ENCODE measurements at places on chromosomes 16 and 17.
A peak's percentile ranks its signal among the peaks of the same experiment; 100 is the strongest.

- DNase-seq = no peak
Observed at GRCh38 chr17:68584581-68585303, 16.4 kb downstream of the FAM20A start.

- no peak for DNase-seq
Observed at GRCh38 chr16:49972961-49973360, 52.1 kb upstream of the CNEP1R1 start.

DNA sequence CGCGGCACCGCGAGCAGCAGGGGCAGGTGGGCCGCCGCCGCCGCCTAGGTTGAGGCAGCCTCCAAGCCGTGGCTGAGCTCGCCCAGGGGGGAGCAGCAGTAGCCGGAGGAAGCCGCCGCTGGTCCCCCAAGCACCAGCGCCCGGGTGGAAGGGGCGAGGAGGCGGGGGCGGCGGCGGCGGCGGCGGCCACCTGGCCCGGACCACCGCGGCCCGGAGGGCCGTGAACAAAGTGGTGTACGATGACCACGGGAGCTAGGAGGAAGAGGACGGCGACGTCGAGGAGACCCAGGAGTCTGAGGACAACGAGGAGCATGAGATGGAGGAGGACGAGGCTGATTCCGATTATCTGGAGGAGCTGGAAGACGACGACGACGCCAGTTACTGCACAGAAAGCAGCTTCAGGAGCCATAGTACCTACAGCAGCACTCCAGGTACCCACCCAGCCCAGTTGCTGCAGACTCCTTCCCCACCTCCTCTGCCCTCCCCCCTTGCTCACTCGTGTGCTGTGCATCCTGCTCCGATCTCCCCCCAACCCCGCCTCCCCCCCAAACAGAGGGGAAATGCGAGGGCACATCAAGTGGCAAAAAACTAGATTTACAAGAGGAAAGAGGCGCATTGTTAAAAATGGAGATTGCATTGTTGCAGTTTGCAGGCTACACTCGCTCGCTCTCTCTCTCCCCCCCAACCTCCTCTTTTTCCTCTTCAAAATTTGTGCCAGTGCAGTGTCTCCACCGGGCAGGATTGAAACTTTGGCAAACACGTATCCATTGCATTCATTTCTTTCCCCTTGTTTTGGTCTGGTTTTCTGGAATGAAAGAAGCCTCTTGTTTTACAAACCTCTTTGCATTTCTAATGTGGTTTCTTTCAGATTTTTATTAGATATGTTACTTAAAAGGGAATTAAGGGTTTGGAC lies 41.8 kb upstream of the AMZ2 start:
- DNase-seq = no peak

DNA sequence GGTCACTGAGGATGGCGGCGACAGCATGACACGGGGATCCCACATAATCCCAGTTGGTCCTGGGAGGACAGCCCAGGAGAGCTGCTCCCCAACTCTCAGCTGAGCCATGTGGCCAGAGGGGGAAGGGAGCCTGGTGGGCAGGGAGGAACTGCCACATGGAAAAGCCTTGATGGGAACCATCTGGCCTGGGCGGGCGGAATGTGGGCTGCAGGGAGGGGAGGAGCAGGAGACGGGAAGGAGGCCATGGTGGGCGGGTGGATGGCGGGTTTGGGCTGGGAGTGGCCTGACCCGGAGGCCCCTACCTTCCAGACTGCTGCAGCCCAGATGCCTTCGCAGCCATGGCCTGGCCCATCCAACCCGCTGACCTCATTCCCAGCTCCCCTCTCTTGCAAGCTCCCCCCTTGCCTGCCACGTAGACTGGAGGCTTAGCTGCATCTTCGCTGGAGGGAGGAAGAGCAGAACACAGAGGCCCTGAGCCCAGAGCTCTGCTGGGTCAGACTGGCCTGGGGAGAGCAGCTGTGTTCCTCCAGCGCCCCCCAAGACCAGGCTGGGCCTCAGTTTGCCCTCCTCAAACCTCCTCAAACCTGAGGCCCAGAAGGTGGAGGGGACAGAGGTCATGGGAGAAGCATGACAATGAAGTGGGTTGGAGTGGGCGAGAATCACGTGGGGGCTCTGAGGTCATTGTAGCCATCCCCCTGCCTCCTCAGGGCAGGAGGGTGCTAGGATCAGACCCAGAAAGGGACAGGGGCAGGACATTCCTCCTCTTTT lies 8.2 kb upstream of the COL1A1 start:
- DNase-seq = no peak

DNA sequence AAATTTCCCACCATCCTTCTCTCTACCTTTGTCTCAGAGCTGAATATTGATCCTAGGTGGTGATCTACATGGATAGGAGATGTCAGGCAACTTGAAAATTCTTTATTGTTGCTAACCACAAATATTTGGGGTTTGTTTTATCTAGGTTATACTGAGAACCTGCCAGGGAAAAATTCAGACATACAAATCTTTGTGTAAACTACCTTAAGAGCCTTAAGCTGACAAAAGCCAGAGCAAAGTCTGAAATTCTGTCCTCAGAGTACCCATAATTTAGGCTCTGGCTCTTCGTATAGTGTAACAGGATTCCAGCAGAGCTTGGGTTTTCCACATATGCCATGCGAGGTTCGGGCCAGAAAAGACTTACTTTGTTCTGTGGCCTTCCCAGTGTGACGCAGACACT lies 406.7 kb upstream of the MAF start:
- DNase-seq = no peak

DNA sequence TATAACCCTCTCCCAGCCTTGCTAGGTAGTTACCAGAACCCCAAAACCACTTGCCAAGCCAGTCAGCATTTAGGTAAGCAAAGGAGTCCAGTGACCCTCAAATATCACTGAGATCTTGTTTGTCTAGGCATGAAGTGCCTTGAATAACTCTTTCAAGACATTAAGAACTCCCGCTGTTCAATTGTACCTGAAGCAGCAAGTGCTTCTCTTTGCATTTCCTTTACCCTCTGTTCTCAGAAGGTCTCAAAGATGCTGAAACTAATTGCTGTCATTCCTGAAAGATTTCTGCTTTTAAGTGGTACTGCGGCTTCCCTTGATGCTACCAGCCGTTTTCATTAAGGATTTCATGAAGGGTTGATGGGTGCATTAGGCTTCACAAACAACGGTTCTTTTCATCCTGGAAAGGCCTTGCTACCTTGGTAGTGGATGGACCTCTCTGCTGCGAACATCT lies 142.7 kb downstream of the PITPNC1 start:
- no peak for DNase-seq

GRCh38 chr17:47219621-47220475 lies 10.7 kb downstream of the MYL4 start:
- no peak for DNase-seq

GRCh38 chr16:79717333-79718137 lies 117.0 kb upstream of the MAF start:
- no peak for DNase-seq

GRCh38 chr16:55976815-55977214 lies 101.6 kb upstream of the CES5A start:
- no peak for DNase-seq

- no peak for DNase-seq
Observed at GRCh38 chr16:78902321-78902720, 698.2 kb downstream of the MAF start.

GRCh38 chr16:88434746-88435145 lies 18.3 kb upstream of the ZFPM1 start:
- DNase-seq = no peak

DNA sequence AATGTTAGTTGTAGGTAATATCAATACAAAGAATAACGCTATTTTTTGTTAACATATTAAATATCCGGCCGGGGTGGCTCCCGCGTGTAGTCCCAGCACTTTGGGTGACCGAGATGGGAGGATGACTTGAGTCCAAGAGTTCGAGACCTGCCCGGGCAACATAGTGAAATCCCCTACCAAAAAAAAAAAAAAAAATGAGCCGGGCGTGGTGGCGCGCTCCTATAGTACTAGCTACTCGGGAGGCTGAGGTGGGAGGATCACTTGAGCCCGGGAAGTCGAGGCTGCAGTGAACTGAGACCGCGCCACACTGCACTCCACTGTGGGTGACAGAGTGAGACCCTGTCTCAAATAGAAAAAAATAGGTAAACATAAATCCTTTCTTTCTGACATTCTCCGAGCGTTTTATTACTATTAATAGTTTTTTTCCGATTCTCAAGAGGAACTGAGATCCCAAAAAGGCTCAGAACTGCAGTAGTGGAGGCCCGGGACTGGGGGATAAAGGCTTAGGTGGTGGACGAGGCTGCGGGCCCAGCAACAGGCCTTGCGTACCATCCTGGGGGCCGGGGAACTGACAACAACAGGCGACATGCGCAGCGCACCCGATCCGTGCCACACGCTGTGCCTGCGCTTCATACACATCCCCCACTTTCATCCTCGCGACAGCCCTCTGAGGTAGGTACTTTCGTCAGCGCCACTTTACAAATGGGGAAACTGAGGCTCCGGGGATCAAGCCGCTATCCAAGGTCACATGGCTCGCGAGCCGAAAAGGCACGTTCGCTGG lies 919 bp downstream of the N4BP1 start:
- DNase-seq = peak; percentile 63

DNA sequence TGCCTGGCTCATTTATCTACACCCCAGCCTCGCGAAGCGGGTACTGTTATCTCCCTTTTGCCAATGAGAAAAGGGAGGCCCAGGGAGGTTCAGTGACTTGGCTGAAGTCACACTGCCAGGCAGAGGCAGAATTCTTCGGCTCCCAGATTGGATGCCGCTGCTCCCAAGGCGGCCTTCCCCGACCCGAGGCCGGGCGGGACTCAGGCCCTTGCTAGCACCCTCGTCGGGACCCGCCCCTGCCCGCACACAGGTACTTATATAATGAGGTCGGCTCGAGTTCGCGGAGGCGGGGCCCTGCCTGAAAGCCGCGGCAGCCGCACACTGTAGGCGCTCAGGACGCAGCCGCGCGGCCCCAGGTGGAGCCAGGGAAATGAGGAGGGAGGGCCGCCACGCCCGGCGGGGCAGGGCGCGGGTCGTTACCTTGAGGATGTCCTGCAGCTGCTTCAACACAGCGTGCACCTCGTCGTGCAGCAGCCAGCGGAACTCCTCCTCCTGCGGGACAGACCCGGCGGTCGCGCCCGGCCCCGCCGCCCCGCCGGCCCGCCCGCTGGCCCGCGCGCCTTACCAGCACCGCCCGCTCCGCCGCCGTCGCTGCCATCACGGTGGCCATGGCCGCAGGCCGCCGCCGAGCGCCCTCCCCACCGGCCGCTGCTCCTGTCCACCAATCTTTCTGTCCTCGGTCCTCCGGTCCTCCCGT lies at the start of gene ROGDI:
Gene ROGDI, minus strand, starts transcription at position 672 of the 697 bp plus-strand sequence. Its CDS starts 62 bp downstream, at position 610.
- DNase-seq = peak; percentile 86

DNA sequence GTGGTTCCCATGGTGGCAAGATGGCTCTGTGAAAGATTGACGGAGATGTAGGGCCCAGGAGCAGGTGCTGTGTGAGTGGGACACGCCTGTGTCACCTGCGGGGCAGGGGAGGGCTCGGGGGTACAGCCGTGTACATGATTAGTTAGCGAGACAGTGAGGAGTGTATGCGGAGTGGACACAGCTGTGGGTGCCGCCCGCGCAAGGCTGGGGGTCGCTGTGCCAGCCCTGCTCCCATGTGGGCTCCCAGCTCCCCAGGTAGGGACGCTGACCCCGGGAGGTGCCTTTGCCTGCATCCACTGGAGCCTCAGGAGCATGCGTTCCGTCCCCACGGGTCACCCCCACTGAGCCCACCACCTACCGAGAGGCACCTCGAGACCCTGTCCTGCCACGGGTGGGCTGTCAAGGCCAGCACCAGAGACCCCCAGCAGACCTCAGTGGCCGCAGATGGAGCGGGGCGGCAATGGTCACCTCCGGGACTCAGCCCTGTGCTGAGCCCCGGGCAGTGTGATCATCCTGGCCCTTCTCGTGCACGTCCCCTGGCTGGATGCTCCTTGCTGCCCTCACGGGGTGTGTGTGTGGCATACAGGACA lies 7.4 kb downstream of the CAPN15 start:
- DNase-seq = no peak

GRCh38 chr17:83009414-83010205 lies 69.8 kb upstream of the METRNL start:
- no peak for DNase-seq
